ENCODE measurements at places on chromosomes 11 and 22.

- peak; percentile 53 for DNase-seq
Measured at GRCh38 chr22:50700387-50701075, 27.9 kb downstream of the SHANK3 start.

DNA sequence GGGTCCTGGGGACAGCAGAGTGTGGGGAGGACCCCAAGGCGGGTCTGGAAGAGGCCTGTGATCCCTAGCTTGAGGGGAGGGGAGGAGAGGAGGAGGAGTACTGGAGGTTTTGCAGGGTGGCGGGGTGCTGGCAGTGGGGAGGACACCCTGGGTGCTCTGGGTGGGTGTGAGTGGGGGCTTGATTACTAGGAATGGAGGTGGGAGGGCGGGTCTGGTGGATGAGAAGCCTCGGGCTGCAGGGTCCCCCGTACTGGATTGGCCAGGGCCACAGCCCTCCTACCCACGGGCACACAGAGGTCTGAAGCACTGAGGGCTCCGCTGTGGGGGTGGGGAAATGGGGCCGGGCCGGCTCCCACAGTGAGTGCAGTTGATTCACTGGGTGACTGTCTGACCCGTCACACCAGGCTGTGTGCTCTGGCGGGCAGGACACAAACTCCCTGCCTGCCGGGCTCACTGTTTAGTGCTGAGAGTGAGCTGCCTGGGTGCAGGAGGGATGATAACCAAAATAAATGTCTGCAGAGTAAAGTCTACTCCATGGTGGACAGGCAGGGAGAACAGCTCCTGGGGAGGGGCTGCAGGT, 114.2 kb downstream of the CACNA1I start:
- DNase-seq = no peak

DNA sequence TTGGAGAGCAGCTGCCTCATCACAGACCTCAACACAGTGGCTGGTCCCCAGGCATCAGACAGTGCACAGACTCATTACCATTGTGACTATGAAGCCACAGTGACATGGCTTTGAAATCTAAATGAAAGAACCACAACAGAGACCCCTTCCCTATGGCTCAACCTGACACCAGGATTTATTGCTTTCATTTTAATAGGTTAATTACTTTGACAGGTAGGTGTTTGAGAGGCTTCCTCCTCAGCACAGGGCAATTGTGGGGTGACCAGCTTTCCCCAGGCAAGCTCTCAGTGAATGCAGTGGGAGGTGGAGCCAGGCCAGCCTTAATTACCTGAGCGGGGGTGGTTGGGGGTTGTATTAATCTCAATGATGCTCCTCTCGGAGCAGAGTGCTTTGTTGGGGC, 102.3 kb downstream of the CHST1 start:
- DNase-seq = no peak

DNA sequence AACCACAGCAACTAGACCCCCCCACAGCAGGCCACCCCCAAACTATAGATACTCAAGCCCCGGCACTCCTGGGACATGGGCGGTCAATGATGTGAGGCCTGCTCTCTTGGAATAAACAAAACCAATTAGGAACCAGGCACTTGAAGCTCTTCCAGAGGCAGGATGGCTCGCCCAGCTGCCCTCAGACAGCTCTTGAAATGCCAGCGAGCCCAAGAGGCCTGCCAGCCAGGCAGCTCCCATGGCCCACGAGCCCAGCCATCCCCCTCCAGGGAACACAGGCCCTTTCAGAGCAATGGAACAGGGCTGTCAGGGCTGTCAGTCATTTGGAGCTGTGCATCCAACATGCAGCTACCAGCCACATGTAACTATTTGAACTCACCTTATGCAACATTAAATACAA, 34.0 kb upstream of the TFIP11 start:
- no peak for DNase-seq

DNA sequence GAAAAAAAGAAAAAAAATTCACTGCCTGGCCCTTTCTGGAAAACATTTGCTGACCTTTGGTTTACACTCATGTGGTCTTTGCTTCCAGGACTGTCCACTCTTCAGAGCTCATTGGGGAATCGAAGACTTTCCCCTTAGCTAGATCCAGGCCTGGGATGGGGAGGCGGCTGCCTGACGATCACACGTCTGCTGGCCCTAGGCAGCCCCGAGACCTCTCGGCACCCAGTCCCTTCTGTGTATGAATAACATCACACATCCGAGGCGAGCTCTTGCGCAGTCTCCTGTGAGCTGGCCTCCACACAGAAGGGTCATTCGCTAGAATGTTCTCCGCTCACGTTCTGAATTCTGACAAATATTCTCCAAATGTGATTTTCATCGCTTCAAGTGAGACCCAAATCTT, 25.7 kb upstream of the GAL start:
- no peak for DNase-seq

GRCh38 chr11:85699957-85700741, 14.2 kb upstream of the CCDC89 start:
- no peak for DNase-seq

GRCh38 chr11:130520271-130520671, 71.8 kb downstream of the ADAMTS15 start:
- DNase-seq = peak; percentile 33

- DNase-seq = no peak
Measured at GRCh38 chr11:11667056-11667455, 45.3 kb upstream of the GALNT18 start.

DNA sequence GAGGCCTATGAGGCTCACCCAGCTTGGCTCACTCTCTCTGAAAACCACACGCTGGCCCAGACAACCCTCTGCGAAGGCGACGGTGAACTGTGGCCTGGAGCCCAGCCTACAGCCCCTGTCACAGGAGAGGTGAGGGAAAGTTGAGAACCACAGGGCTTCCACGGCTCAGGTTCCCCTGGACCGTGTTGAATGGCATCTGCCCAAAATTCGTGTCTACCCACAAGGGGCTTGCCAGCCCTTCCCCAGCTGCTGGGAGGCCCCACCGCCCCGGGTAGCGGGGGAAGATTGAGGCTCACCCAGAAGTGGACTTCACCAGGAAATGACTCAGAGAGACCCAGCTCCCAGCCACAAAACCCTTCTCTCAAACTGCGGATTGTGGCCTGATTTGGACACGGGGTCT, 197.1 kb downstream of the CTTN start:
- DNase-seq = no peak

DNA sequence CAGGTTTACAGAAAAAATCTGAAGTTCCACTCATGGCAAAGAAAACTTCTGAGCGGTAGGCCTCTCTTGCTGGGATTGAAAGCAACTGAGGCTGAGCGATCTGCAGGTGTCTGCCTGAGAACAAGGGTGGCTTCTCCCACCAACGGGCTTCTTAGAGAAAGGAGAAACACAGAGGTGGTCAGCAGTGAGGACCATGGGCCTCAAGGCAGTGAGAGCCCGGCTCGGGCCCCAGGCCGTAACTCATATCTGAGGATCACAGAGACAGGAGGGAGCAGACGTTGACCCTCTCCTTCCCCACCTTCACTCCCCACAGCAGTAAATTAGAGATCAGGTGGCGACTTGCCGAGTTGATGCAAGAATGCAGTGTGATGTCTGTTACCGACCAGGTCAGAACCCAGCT, 50.9 kb upstream of the RTL6 start:
- DNase-seq = no peak

- DNase-seq = peak; percentile 71
Measured at GRCh38 chr11:66388780-66389386, 17.3 kb upstream of the SLC29A2 start.

GRCh38 chr22:30305519-30305905, 16.2 kb upstream of the CASTOR1 start:
- no peak for DNase-seq

DNA sequence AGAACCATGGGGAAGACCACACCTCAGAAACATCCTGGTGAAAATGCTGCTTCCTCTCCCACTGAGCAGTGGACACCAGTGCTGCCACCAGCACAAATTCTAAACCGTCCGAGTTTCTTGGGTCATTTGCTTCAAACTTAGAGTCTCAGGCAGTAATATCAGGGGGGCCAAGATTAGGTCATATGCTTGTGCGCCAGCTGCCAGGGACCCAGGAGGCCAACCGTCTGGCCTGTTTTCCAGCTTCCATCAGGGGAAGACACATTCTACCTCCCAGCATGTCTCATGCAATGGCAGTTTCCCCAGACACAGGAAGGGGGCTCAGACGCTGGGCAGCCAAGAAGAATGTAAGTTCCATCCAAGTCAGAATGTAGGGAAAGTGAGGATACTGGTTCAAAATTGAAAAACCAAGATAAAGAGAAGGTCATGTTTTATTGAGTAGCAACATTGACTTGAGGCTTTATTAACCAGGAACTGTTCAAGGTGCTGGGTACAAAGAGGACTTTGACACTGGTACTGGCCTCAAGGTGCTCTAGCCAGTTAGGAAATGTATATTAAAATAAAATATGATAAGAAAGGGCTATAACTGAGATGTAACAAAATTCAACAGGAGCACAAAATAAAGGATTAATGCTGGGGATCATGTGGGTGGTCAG, 59.7 kb upstream of the EED start:
- no peak for DNase-seq

DNA sequence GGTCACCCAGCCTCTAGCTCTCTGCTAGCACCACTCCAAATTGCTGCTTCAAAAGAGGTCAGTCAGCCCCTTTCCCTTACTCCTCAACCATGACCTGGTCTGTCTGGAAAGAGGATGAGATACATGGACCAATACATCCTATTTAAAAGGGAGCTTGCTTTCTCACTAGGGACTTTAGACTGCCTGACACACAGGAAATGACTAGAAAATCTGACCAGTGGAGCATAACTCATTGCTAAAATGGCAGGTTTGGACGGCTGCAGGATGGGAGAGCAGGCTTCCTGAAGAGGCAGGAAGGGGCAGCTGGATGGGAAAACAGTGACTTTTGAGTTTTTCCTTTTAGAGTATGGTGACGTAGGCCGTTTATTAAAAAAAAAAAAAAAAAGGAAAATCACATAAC, 25.3 kb downstream of the STIM1 start:
- no peak for DNase-seq

DNA sequence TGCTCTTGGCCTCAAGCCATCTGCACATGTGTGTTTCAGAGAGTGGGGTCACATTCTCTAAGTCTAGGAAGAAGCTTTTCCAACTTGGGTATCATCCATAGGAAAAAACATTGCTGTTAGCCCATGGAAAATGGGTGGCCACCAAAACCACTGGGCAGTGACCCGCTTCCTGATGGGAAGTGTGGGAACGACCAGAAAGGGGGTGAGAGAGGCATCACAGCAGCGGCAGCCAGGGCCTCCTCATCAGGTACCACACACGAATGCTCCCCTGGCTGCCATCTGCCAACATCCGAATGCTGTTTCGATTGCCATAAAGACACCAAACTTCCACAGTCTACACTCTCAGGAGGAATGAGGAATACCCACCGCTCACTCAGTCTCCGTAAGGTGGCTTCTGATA, 40.3 kb downstream of the CHKA start:
- DNase-seq = no peak

- DNase-seq = no peak
Measured at GRCh38 chr11:69166218-69167115, 10.7 kb downstream of the SMIM38 start.

- DNase-seq = no peak
Measured at GRCh38 chr11:14119357-14119756, 156.8 kb downstream of the SPON1 start.

GRCh38 chr11:102014756-102015155, 32.5 kb upstream of the CFAP300 start:
- no peak for DNase-seq

DNA sequence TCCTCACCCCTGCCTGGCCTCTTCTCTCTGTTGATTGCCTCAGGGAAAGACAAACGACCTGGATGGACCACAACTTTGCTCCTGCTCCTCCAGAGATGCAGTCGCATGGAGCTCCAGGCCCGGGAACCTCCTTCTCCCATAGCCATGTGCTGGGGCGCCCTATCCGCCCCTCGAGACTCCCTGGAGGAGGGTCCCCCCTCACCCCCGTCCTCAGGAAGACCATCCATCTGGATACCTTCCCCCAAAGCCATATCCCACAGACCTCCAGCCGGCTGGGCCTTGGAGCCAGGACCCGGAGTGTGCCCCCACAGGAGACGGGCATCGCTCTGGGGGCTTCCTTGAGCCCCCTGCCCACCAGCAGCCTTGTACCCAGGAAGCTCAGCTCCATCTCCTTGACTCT, 2.2 kb downstream of the SEPTIN3 start:
- no peak for DNase-seq

- no peak for DNase-seq
Measured at GRCh38 chr22:43412808-43413795, 1.3 kb downstream of the MPPED1 start.

DNA sequence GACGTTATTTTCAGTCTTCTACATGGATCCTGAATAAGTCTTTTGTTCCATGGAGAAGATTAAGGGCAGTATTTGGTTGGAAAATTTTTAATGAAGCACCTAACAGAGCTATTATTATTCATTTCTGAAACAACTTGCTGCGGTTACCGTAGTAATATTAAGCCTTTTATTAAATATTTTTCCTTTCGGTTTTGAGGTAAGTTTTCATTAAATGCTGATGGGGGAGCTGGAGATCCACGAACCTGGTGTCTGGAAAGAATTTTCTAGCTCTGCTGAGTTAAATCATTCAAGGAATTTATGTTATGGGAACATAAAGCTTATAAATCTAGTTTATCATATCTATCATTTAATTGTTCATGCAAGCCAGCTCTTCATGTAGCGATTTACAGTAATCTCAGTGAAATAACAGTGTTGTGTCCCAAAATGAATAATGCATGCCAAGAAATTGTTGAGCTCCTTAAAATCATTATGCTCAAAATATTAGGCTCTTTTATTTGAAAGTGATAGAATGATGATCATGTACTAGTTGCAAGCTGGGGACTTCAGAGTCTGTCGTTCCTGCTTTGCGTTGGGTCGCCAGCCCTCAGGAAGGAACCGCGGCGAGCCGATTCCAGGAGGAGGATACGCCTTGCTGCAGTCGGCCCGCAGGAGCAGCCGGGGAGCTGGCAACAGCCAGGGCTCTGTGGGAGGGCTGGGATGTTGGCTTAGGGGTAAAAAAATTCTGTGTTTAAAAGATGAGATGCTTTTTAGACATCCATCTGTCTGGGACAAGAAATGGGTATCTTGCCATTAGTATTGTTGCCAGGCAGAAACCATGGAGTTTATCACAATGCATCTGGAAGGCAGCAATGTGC, 83.1 kb downstream of the TBC1D22A start:
- DNase-seq = no peak

DNA sequence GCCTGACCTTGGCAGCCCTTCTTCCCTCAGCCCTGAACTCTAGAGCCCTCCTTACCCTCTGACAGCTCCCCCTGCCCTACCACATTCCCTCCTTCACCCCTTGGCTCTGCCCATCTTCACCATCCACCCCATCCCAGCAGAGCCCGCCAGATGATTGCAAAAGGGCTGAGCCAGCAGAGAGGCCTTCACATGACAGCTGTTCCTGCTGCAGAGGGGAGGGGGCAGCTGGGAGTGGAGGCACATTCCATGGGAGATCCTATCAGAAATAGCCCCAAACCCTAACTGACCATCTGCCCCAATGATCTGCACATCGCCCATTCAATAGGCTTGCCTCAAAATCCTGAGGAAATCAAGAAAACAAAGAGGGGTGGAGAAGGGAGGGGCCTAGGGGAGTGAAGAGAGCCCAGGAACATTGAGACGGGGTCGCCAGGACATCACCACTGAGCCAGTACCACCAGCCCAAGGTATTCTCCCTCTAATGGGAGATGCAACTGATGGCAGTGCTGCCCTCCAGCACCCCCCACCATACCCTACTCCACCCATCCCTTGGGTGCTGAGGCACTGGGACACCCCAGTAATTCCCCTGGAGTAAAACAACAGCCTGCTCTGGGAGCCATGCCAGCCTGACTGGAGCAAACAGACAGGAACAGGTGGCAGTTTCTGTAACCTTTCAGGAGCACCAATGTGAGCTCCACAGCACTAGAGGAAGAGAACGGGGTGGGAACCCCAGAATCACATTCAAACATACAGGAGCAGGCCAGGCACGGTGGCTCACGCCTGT, 8.0 kb upstream of the AHNAK start:
- DNase-seq = peak; percentile 53

GRCh38 chr22:19871845-19872778, 17.4 kb upstream of the GNB1L start:
- no peak for DNase-seq
